ENCODE measurements at places on chromosomes 1 and 21. TPM values are rescaled to one million over a fixed set of nuclear protein-coding genes. Genes with fewer than 3 reads are reported as not detected.

Gene FCN3
- not detected for total RNA-seq

Gene TMEM82
- total RNA-seq: 2.5 TPM

Gene ZNF695
- total RNA-seq: 0.94 TPM

Gene TMEM54
- 527 TPM for total RNA-seq

Gene NCF2
- total RNA-seq: 9.2 TPM

Gene ATAD3C
- total RNA-seq: 0.27 TPM

Gene TNNI3K
- not detected for total RNA-seq

Gene SYT6
- not detected for total RNA-seq

Gene KCNAB2
- 5.4 TPM for total RNA-seq

Gene PAQR6
- 0.70 TPM for total RNA-seq

Gene FCER1A
- total RNA-seq: not detected

Gene HSF2BP
- 0.67 TPM for total RNA-seq

Gene TFF3
- total RNA-seq: 756 TPM

Gene HSD3B2
- total RNA-seq: not detected

Gene RGS16
- not detected for total RNA-seq

Gene SH3BGR
- total RNA-seq: not detected

Gene LIPI
- total RNA-seq: not detected

Gene C1orf21
- total RNA-seq: 115 TPM

Gene OR2AK2
- total RNA-seq: not detected

Gene OSCP1
- total RNA-seq: 0.67 TPM

Gene LSM10
- 32.1 TPM for total RNA-seq

Gene SPATA46
- not detected for total RNA-seq

Gene PLXNA2
- total RNA-seq: 62.7 TPM

Gene OR2M3
- not detected for total RNA-seq

Gene OR2T29
- not detected for total RNA-seq

Gene RPTN
- total RNA-seq: not detected

Gene NEGR1
- 2.2 TPM for total RNA-seq

Gene SDHB
- 277 TPM for total RNA-seq

Gene NEK7
- total RNA-seq: 62.3 TPM

Gene FAM167B
- total RNA-seq: not detected

Gene ENAH
- 7.6 TPM for total RNA-seq

Gene CD160
- 3.3 TPM for total RNA-seq
